AML-193 (cell line): ENCODE measurements at places on chromosomes 5 and 9.

GRCh38 chr5:132459031-132459982, 31.3 kb downstream of the IRF1 start:
- no peak for DNase-seq

- peak; percentile 9 for DNase-seq
These were observed 50.2 kb upstream of the SLC44A1 start for GRCh38 chr9:105194234-105194633.

GRCh38 chr5:54438620-54439389, 16.7 kb upstream of the HSPB3 start:
- DNase-seq, result no peak

DNA sequence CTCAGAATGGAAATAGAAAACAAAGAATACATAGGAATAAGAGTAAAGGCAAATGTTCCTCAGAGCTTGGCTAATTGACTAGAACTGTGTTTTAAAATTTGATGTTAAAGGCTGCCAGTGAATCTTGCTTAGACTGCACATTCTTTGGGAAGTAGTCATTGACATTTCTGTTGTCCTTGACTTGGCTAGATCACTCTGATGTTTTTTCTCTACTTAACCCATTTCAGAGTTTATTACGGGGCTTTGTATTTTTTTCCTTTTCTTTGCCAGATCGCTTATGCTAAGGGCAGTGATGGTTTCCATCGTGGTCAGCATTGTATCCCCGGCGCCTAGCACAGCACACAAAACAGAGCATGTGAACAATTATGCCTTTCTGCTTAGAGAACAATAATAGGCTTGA, 1126.7 kb upstream of the CDH9 start:
- no peak for DNase-seq
